ENCODE measurements at places on chromosomes 1 and 21.
A peak's percentile ranks its signal among the peaks of the same experiment; 100 is the strongest.

DNA sequence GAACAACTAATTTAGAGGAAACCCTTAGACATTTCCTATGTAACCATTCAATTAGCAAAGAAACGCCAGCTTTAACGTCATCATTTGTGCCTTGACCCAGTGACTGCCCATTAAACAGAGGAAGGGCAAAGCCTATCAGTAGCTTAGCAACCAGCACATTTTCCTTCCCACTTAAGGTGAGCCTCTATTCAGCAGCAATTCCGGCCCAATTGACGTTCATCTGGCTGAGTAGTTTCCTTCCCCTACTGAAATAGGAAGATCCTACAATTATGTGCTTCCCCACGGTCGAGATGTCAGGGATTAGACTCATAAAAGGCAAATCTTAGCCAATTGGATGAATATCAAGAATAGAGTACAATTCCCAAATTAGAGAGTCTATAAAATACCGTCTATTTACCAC is 482.1 kb upstream of the ADAMTS5 start:
- DNase-seq: no peak

GRCh38 chr1:115134850-115135480 is 45.7 kb upstream of the TSPAN2 start:
- DNase-seq: no peak

GRCh38 chr1:234164098-234164709 is 209.1 kb upstream of the COA6 start:
- DNase-seq: no peak

DNA sequence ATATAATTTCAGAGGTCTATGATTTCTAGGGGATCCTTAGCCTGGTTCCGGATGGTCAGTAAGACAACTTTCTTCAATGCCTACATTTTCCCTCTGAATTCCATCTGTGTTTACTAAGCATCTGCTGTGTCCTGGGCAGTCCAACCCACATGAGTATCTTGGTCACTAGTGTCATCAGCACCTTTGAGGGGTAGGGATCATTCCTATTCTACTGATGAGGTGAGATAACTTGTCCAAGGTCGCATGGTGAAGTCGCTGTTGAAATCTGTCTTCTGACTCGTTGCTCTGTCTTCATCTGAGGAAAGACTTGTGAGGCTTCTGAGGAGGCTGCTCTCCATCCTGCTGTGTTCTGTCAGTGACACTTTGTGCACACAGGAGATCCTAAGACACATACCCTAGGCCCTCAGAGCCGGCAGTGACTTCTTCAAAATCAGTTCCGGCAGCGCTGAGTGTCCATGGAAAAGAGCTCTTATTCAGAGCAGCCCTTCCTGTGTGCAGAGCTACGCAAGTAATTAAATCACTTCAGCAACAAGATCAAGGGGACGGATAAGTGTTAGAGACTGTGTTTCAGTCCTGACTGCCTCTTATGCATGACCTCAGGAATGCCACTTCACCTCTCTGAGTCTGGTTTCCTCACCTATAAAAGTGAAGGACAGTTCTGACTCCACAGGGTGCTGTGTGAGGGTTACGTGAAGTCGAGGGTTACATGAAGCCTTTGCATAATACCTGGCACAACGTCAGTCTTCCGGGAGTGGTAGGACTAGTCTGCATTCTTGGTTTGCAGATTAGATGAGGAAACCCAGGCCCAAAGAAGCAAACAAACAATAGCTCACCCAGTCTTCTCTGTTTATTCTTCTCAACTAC is 28.4 kb downstream of the AK2 start:
- DNase-seq: no peak

GRCh38 chr1:100780814-100781213 is 61.3 kb downstream of the VCAM1 start:
- DNase-seq: no peak

DNA sequence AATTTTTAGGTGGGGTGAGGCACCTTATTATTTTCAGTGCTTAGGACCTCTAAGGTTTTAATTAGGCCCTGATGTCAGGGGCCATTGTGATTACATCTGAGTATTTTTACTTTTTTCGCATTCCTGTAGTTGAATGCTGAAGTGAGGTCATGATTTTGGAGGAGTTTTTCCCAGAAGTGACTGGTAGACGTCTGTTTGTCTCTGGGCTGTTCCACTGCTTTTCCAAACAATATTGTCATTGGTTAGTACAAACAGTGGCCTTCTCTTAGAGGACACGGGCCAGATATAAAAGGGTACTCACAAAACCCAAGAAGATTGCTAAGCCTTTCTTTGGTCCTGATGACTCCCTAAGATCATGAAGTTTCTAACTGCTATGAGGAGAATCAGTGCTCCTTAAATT is 7.6 kb upstream of the RASAL2 start:
- no peak for DNase-seq

DNA sequence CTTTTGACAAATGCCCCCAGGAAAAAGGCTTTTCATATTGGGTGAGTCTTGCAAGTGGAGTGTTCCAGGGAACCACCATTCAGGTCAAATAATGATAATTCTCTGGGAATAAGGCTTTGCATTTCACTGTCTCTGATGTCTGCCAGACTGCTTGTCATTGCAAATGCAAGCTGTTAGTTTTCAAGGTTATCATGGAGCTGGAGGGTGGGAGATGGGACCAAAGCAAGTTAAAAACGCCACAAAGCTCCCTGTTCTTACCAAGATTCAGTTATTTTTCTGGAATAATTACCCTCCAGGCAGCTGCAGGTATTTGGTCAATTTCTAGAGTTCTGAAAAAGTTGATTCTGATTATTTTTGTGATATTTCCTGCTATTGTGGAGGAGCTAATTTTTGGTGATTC is 210.1 kb downstream of the GPR52 start:
- no peak for DNase-seq

- DNase-seq: no peak
Measured at GRCh38 chr1:248788327-248788726, 32.8 kb upstream of the LYPD8 start.

- DNase-seq: no peak
Measured at GRCh38 chr1:178438432-178438831, 58.3 kb downstream of the CLEC20A start.

GRCh38 chr1:45172005-45172404 is 34.4 kb downstream of the ZSWIM5 start:
- DNase-seq: no peak

DNA sequence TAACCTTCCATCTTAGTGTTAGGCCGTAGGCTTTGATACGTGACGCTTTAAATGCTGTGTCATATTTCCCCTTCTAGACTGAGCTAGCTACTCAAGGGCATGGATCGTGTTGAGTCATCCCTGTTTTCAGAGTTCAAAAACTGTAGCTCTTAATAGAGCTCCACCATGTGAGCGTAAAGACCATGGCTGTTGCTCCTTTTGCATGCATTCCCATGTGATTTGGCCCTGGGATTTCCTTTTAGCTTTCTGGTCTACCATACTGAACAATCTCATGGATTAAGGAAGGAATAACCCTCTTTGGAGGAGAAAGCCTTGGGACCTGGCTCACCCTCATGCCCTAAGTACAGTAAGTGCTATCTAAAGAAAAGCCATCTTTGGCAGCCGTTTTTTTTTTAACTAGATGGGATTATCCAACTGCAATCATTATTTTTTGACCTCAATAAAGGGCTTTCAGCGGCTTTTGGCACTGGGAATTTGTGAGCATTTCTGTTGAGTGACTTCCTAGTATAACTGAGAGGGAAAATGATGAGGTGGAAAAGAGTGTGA is 76.6 kb downstream of the PLPP3 start:
- DNase-seq: no peak

DNA sequence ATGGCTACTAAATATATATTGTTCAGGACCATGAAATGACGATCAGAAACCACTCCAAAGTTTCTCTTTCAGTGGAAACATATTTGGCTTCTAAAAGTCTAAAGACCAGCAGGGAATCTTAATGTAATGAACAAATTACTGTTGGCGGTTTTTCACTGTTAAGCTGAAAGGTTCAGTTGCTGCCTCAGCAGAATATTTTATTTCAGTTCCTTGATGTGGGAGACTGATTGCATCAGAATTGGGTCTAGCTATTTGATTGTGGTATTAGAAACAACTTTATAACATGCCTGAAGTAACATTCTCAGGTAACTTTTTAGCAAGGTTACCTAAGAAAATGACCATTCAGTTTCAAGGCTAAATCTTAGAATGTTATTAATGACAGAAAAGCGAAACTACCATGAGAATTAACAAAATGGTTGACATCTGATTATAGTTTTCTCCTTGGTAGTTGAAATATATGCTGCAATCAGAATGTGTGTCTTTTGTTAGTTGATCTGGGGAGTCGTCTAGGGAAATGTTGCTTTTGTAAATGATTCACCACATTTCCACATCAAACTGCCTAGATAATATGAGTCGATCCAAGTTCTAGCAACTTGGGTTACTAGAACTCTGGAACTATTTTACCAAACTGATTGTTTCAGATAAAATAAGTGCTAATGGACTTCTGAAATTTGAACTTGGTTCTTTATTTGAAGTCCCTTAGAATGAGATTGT is 200.4 kb downstream of the HMCN1 start:
- DNase-seq: no peak

DNA sequence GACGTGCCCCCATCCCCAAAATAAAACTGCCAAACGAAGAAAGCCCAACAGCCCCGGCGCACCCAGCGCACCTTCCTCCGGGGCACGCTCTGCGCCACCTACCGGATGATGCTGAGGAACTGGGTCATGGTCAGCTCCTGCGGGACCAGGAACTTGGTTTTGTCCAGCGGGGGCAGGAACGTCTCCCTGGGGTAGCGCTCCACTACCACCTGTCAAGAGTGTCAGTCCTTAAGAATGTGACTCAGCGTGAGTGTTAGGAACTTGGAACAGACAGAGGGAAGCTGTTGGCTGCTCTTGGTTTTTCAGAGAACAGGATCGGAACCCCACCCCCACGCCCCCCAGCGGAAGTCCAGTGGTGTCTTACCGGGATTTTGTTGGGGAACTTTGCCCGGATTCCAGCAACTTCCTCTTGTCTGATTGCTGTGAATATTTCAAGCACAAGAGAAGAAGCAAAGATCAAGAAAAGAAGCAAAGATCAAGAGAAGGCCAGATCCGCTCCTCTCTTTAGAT is 431 bp downstream of the MAP1LC3C start:
- DNase-seq: peak; percentile 42

- DNase-seq: peak; percentile 23
Measured at GRCh38 chr1:26994020-26994786, 711 bp downstream of the TRNP1 start.

GRCh38 chr1:208500375-208500774 is 256.2 kb upstream of the PLXNA2 start:
- DNase-seq: no peak

- peak; percentile 74 for DNase-seq
Measured at GRCh38 chr1:26583646-26584485, 54.3 kb downstream of the RPS6KA1 start.

DNA sequence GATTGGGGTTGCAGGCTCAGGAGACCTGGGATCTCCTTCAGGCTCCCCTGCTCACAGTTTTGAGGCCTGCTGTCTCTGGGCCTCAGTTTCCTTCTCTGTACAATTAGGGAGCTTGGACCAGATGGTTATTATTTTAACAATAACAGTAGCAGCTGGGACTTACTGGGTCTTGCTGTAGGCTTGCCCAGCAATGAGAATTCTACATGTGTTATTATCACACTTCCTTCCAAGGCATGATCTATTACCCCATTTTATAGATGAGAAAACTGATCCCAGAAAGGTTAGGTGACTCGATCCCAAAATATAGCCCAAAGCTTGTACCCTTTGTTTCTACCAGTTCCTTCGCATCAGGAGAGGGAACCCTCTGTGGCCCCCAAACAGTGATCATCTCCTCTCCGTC is 153.8 kb downstream of the PTPRU start:
- no peak for DNase-seq

DNA sequence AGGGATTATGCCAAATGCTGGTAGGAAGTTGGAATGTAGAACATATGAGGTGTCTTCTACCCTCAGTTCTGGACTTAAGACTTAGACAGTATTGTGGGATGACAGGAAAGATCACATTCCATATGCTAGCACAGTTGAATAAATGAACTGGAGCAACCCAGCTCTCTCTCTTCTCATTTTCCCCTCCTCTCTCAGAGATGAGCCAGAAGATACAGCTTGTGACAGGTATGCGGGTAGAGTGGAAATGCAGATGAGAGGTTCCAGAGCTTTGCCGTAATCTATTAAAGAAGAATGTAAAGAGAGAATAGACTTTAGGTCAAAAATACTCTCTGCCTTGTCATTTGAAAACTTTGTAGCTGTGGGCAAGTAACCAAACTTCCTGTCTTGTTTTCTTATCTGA is 32.5 kb upstream of the HMCN1 start:
- DNase-seq: no peak

GRCh38 chr1:66452982-66453381 is 81.0 kb upstream of the SGIP1 start:
- no peak for DNase-seq

DNA sequence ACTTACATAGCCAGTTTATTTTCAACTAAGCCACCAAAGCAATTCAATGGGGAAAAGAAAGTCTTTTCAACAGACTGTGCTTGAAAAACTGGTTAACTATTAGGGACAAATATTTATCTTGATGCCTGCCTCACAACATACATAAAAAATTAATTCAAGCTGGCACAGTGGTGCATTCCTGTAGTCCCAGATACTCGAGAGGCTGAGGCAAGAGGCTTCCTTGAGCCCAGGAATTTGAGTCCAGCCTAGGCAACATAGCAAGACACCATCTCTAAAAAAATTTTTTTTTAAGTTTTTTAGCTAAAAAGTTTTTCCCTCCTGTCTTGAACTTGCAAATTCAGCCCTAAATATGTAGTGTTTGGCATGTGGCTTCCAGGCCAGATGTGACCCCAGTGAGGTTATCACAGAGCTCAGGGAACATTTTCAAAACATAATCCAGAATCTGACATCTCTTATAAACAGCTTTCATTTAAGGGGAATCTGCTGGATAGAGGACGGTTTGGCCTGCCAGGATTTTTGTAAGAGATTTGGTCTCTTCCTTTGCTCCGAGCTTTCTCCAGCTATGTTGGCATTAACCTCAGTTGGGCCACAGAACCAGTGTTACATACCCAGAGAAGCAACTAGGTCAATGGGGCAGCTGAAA is 46.4 kb downstream of the COL6A1 start:
- no peak for DNase-seq

DNA sequence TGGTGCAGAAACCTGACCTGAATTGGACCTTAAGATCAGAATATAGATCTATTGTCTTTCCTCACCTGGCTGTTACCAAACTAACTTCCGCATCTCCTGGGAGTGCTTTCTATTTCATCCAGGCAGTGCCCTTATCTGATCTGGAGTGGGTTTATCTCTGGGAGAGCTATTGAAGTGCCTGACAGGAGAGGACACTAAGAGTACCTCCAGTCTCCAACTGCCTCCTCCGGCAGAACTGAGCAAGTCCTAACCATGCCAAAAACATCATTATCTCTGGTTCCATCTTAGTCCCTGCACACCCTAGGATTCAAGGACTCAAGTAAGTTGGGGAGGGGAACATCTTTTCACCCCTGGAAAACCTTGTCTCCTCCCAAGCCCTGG is 12.4 kb upstream of the KCNJ15 start:
- no peak for DNase-seq

- DNase-seq: no peak
Measured at GRCh38 chr1:184210031-184210430, 158.5 kb downstream of the TSEN15 start.

- no peak for DNase-seq
Measured at GRCh38 chr1:168607872-168608428, 31.5 kb downstream of the XCL1 start.

- DNase-seq: no peak
Measured at GRCh38 chr1:198713081-198713480, 74.2 kb downstream of the PTPRC start.

- no peak for DNase-seq
Measured at GRCh38 chr1:206427291-206427690, 43.0 kb upstream of the IKBKE start.

All from stimulated activated CD4-positive, alpha-beta T cell treated with anti-CD3 and anti-CD28 coated beads, Interleukin-1b, Interleukin-23, amount 100 ng/mL, for 48 hours (primary cell).